ENCODE measurements at places on chromosomes 7 and 10.

DNA sequence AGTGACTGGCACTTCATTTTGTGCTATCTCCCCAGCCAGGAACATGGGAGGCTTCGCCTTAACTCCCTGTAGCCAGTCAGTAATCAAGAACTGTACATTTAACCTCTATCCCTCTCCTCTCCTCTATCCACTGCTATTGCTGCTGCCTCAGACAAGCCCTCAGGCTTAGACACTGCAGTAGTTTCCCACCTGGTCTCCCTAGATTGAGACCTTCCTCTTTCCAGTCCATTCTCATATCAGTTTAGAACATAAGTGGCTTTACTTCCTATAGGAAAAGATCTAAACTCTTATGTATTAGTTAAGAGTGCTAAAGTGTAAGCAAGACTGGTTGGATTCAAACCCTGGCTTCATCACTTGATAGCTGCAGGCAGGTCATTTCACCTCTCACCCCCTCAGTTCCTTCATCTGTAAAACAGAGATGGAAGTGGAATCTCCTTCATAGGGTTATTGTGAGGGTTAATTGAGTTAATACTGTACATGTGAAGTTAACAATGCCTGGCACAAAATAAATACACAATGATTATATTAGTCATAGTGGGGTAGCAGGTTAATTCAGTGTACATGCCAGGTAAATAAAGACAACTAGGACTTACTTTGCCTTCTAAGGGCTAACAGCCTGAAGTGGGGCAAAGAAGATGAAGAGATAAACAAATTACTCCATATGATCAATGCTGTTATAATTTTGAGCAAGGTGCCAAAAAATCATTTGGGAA, 76.1 kb downstream of the ZNF277 start:
- DNase-seq = no peak

GRCh38 chr10:77146712-77147336, 490.8 kb downstream of the KCNMA1 start:
- DNase-seq = no peak

- no peak for DNase-seq
Observed at GRCh38 chr10:30437031-30437841, 3.3 kb downstream of the MAP3K8 start.

GRCh38 chr10:57362811-57363210, 904.9 kb downstream of the IPMK start:
- no peak for DNase-seq

- DNase-seq = no peak
Observed at GRCh38 chr7:391961-392524, 102.1 kb downstream of the FOXL3 start.

DNA sequence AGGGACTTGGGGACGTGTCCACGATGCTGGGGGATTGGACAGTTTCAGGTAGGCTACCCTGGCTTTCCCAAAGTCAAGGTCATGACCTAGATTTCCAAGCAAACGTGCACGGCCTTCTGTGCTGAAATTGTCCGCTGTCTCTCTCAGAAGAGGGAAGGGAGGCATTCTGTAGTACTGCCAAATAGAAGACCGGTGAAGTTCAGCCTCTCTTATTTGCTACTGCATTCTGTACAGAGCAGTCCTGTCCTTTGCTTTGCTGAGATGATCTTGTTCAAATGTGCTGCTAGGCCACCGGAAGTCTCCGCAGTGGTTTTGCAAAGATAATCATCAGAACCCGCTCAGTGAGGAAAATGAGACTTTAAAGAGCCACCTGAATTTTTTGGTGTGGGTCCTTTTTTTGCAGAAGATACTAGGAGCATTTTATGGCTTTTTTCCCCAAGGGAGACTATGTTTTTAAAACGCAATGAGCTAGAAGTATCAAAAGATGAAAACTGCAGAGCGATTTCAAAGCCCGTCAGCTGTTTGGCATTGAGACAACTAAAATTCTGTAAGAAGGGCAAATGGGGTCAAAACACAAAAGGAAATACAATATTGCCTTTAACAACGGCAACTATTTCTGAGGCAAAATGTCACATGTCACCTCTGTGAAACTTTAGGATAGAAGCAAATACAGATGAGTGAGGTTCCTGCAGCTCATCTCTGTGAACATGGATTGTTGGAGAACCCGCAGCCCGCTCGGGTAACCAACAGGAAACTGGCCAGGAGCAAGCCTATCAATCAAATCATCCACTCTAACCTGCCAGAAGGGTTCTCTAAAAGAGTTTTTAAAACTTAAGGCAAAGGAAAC, 1.3 kb upstream of the NMT2 start:
- peak; percentile 43 for DNase-seq

- DNase-seq = no peak
Observed at GRCh38 chr10:80701706-80702105, 164.0 kb downstream of the SH2D4B start.

- DNase-seq = no peak
Observed at GRCh38 chr7:21768279-21768678, 177.4 kb downstream of the CDCA7L start.

DNA sequence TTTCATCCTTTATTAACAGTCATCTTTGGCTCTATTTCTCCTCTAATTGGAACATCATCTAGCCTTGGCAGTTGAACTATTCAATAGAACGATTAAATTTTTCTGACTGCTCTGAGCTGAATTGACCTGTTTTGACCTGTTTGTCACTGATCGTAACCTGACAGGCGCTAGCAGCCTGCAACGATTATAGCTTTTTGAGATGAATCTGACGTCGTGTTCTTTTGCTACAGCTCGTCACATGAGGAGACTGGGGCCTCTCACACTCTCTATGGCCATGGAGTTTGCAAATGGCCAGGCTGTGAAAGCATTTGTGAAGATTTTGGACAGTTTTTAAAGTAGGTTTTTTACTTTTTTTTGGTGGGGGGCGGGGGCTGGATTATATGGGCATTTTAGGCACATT, 229.8 kb downstream of the FOXP2 start:
- no peak for DNase-seq

DNA sequence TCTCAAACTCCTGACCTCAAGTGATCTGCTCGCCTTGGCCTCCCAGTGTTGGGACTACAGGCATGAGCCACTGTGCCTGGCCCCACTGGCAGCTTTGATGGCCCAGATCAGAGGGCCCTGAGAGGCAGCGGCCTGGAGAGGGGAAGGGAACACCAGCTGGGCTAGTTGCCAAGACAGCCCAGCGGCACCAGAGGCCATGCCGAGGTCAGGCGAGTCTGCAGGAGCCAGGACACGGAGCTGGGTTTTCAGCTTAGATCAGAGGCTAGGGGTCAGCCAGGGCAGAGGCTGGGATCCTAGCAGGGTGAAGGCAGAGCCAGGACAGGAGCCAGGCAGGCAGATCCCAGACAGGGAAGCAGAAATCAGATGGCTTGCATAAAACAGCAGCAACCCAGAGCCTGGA, 92.9 kb downstream of the MYL10 start:
- DNase-seq = no peak

- DNase-seq = no peak
Observed at GRCh38 chr10:95290461-95291364, at the start of gene PDLIM1. Gene PDLIM1 (minus strand): TSS chr10:95291003. CDS start chr10:95290915, 88 bp downstream.

DNA sequence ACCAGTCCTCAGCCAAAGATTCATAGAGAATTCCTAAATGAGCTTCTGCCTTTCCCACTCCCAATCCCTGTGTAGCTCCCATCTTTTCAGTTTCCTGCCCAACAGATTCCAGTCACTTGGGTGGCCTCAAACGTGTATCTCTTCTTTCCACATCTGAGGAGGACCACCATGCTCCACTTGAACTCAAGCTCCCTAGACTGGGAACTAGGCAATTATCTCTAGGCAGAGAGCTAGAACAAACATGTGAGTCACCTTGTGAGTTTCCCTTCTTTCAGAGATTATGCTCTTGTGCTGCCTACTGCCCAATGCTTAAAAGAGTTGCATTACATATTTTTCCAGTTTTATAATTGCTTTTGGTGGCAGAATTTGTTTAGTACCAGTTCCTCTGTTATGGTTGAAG, 178.0 kb downstream of the MDFIC start:
- no peak for DNase-seq

DNA sequence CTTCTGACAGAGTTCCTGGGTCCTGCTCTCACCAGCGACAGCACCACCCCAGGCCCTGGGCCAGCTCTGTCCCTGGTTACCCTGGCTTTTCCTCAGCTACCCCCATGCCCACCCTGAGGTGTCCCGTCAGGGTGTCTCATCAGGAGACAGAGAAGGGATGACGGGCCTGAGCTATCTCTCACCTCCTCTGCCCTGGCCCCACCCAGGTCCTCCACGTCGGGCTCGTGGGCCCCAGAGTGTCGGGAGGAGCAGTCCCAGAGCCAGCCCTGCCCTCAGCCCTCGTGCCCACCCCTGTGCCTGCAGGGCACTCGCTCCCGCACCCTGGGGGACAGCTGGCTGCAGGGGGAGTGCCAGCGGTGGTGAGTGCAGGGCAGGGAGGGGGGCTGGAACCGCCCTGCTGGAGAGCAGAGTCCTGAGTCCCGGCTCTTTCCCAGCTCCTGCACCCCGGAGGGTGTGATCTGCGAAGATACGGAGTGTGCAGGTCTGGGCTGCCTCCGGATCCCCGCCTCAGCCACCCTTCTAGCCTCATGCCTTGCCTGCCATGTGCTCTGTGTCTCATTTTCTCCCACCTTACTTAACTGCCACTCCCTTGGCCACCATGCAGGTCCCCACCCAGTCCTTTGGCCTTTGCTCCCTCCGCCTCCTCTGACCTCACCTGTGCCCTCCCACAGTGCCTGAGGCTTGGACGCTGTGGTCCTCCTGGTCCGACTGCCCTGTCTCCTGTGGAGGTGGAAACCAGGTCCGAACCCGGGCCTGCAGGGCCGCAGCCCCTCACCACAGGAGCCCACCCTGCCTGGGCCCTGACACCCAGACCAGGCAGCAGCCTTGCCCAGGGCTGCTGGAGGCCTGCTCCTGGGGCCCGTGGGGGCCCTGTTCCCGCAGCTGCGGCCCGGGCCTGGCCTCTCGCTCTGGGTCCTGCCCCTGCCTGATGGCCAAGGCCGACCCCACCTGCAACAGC, 16.7 kb upstream of the ZNF862 start:
- no peak for DNase-seq

- DNase-seq = peak; percentile 43
Observed at GRCh38 chr10:34637418-34637911, 177.6 kb downstream of the PARD3 start.

DNA sequence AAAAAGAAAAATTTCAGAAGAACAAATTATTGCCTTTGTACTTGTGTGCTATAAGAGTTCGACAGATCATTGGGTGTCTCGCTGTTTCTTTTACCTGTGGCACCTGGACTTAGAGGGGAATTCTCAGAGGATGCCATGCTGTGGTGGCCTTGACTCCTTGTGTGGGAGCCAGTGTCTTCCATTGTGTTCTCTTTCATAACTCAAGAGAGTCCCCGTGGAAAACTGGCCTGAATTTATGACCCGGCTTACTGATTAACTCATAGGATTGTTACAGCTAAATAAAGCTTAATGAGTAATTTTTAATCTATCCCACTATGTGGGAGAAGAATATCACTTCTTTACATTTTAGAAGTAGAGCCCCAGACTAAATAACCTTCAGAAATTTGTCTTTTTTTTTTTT, 54.5 kb downstream of the UBE3C start:
- DNase-seq = no peak

- DNase-seq = no peak
Observed at GRCh38 chr7:22393913-22394729, 37.2 kb upstream of the RAPGEF5 start.

DNA sequence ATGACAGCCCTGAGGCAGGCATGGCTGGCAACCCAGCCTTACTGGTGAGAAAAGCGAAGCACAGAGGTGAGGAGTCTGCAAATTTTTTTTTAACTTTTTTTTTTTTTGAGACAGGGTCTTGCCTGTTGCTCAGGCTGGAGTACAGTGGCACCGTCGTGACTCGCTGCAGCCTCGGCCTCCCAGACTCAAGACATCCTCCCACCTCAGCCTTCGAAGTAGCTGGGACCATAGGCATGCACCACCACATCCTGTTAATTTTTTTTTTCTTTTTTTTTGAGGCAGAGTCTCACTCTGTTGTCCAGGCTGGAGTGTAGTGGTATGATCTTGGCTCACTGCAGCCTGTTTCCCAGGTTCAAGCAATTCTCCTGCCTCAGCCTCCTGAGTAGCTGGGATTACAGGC, 35.1 kb upstream of the DLG5 start:
- DNase-seq = no peak

DNA sequence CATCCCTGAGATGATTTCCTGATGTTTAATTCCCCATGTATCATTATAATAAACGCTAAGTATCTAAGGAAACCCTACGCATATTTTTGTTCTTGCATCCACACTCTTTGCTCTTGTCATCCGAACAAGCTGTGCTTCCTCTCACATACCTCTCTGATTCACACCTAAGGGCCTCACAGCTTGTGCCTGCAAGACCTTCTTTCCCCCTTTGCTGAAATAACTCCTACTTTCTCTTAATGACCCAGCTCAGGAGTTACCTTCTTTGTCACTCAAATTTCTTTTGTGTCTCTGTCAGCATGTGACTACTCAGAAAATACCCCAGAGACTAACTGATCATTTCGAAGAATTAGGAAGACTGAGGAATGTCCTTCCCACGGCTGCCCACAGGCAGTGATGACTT, 209.3 kb upstream of the IMMP2L start:
- no peak for DNase-seq

DNA sequence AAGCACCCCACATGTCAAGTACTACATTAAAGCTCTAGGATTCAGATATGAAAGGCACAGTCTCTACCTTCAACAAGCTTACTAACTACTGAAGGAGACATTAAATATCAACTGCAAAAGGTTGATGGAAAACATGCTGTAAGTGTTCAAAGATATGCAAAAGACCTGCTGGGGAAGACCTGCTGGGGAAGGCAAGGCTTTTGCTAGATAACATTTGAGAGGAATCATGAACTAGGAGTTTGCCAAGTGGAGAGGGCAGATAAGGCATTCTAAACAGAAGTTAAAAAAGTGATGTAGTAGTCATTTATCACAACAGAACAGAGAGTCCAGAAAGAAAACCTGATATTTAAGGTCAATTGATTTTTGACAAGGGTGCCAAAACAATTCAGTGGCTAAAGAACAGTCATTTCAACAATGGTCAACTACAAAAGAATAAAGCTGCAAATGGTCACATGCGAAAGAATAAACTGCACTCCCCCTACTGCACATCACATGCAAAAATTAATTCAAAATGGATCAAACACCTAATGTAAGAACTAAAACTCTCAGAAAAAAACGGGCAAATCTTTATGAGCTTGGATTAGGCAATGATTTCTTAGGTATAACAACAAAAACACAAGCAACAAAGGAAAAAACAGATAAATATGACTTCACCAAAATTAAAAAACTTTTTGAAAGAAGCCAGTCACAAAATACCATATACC, 23.0 kb upstream of the MSS51 start:
- DNase-seq = no peak

GRCh38 chr7:143492799-143493739, 15.4 kb downstream of the TAS2R41 start:
- no peak for DNase-seq

GRCh38 chr7:849781-850180, 17.5 kb downstream of the SUN1 start:
- no peak for DNase-seq

DNA sequence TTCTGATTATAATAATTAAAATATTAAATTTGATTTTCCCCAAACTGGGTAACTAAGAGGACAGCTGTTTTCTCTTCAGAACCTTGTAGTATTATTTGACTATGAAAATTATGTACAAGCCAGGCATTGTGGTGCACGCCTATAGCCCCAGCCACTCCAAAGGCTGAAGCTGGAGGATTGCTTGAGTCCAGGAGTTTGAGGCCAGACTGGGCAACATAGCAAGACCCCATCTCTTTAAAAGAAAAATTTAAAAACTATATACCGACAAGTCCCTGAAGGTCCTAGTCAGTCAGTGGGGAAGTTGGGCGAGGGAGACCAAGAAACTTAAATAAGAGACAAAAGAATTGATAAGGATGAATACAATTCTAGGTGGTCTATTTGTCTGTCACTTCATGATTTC, 27.1 kb upstream of the UBE2D1 start:
- DNase-seq = no peak

Measured in T follicular helper cell (primary cell).